ENCODE measurements at places on chromosomes 5 and 9.

- DNase-seq, result no peak
These were observed 2.0 kb downstream of the BASP1 start for GRCh38 chr5:17219469-17219868.

DNA sequence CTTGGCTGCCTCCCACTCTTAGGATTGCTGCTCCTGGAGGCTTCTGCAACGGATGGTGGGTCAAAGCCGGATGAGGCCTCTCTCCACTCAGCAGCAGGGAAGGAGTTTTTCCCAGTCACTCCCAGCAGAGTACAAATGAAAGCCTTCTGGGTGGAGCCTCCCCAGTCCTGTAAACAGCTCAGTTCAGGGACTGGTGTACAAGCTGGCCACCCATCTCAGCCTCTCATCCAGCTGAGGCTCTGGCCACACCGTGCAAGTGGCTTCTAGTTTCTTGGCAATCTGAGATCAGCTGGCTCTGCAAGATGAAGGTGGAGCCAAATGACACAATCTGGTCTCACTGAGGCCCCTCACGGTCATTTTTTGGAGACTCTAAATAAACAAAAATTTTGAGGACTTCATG lies 10.0 kb downstream of the GPX3 start:
- no peak for DNase-seq

- no peak for DNase-seq
These were observed 12.2 kb upstream of the PALM2AKAP2 start for GRCh38 chr9:109767814-109768213.

DNA sequence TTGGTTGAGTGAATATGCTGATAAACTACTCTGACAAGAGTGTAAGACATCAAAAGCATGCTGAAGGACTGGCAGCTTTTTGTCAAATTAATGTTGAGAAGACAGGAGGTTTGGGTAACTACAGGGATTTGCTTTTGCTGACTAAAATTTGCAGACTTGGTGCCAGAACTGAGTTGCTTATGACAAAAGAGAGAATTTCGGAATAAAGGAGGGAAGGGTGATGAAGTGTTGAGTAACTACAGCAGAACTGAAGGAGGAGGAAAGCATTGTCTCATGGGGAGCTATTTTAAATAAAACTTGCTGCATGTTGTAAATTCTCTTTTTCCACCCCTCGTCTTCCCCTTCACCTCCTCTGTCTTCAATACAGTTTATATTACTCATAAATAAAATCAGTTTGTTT lies 296.1 kb downstream of the YTHDC2 start:
- DNase-seq, result no peak

GRCh38 chr5:92861531-92862285 lies 719.3 kb downstream of the NR2F1-AS1 start:
- no peak for DNase-seq

- DNase-seq, result no peak
These were observed 86.1 kb downstream of the FGF18 start for GRCh38 chr5:171505473-171506043.

- peak; percentile 34 for DNase-seq
These were observed 236.6 kb upstream of the RASEF start for GRCh38 chr9:83299571-83299970.

DNA sequence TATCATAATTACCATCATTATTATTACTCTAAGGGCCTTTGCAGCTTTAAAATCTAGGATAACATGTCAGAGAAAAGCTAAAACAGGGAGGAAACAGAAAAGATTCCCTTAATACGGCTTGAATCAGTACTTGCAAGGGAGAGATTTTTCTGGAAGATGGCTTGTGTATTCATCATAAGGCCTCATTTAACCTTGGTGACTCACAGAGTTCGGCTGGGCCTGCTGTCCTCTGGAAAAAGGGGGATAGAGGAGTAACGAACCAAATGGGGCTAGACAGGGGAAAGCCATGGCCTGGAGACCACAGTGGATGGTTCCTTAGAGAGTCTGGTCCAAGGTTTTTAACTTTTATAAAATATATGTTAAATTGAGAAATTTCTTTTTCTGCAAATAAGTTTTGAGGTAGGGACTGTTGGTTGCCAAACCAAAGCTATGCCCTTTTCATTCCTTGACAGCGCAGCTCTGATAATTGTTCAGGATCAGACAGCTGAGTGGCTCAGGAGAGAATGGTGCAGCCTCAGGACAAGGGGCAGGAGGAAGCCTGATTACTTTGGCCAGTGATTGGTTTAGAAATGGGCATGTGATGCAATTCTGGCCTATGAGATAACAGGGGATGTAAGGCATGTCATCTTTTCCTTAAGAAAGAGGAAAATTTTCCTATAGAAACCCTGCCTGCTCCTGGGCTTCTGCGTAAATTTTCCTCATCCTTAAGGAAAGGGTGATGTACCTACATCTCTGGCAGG lies 25.6 kb upstream of the GSN start:
- no peak for DNase-seq

GRCh38 chr9:19156805-19157204 lies 29.5 kb upstream of the PLIN2 start:
- no peak for DNase-seq

DNA sequence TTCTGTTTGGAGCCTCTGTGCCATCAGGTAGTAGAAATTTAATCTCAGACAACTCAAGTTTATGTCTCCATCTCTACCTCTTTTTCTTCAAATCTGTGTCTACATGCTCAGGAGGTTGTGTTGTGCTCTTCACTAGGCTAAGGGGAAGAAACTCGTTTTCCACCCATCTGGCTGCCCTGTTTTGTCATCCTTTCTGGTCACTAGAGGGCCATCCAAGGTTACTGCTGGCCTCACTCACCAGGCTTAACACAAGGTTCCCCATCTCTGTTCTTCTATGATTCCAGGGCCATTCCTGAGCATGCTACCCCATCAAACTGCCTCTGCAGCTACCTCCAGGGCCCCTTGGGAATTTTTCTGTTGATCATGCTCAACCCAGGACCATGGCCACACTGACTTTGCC lies 213.3 kb upstream of the FBXL7 start:
- DNase-seq, result no peak

GRCh38 chr9:127334725-127335124 lies 62.2 kb upstream of the SLC2A8 start:
- no peak for DNase-seq

GRCh38 chr5:83149671-83150070 lies 72.3 kb downstream of the XRCC4 start:
- DNase-seq, result peak; percentile 52

- no peak for DNase-seq
These were observed at the start of gene OR5C1 for GRCh38 chr9:122788831-122789230. Gene OR5C1 (plus strand): TSS chr9:122788933. CDS start chr9:122788933, 0 bp downstream.

GRCh38 chr9:13053504-13053903 lies 226.0 kb downstream of the MPDZ start:
- DNase-seq, result no peak

- DNase-seq, result no peak
These were observed 6.2 kb downstream of the TMEM8B start for GRCh38 chr9:35835216-35835632.

GRCh38 chr5:96896276-96896675 lies 20.0 kb downstream of the ERAP2 start:
- no peak for DNase-seq

DNA sequence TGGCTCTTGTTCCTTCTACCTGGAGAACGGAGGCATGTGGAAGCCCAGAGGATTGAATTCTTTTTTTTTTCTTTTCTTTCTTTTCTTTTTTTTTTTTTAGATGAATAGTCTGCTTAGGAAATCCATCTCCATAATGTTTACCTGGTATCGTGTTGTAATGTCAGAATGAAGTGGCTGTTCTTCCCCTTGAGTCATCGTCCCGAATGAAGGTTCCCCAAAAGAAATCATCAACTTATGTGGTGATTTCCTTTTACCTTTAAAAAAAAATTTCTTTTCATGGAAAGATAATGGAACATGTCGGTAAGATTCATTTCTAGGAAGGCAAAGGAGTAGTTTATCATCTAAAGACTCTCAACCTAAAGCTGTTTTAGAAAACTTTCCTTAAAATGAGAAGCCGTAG lies 59.7 kb downstream of the DOCK8 start:
- DNase-seq, result no peak

GRCh38 chr9:84604223-84604622 lies 65.3 kb upstream of the NTRK2 start:
- DNase-seq, result no peak

DNA sequence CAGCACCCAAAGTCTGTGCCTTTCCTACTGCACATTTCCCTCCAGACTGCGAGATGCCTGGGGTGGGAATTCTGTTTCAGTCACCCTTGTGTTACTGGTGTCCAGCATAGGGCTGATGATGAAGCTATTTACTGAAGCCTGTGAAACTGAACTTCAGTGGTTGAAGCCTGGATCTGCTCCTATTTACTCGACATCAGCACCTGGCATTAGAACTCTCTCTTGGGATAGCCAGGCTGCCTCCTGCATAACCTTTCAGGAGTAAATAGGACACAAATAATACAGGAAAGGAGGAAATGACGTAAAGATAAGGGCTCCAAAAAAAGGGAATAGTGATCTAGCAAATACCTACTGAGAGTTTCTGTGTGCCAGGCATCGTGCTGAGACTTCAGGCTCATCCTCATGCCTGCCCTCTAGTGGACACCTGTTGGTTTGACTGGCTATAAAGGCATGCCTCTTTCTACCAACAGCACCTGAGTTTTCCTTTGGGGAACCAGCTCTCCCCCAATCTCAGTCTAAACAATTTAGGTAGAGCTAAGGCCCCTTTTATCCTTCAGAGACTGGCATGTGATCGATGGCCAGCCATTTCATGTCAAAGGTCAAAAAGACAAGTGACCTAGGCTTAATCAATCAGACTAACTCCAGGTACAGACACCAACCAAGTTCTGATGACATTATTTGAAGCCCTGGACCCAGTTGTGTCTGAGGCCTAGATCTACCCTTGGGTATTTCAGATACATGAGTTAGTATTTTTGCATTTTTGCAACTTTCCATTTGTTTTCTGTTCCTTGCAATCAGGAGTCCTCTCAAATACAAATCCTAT lies 192.1 kb upstream of the TRIM32 start:
- DNase-seq, result no peak

GRCh38 chr5:176790941-176791340 lies 19.4 kb upstream of the UNC5A start:
- no peak for DNase-seq

- no peak for DNase-seq
These were observed 29.2 kb downstream of the FREM1 start for GRCh38 chr9:14881006-14881405.

DNA sequence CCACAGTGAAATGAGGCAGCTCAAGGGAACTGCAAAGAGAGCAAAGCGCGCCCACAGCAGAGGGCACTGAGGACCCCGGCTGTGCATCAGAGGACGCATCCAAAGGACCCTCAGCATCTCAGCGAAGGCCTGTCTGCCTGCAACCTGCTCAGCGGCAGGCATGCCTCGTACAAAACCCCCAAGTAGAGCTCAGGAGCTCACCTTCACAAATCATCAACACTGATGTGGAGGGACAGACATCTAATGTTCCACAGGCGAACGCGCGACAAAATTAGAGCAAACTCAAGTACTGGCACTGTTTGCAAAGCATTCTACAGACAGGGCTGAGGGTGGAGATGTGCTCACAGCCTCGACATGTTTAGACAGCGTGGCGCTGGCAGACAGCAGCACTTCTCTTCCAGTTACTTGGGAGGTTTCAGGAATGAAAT lies 81.0 kb downstream of the DCP2 start:
- no peak for DNase-seq

- DNase-seq, result peak; percentile 54
These were observed 937 bp upstream of the HMGCR start for GRCh38 chr5:75335952-75336614.

GRCh38 chr5:172474293-172474692 lies 20.0 kb upstream of the SH3PXD2B start:
- DNase-seq, result no peak

- DNase-seq, result no peak
These were observed 115.1 kb upstream of the RAI14 start for GRCh38 chr5:34541067-34541466.

GRCh38 chr9:75372499-75373268 lies 284.4 kb downstream of the OSTF1 start:
- DNase-seq, result no peak
